HFFc6 (cell line): ENCODE measurements at places on chromosomes 1 and 21. TPM values are rescaled to one million over a fixed set of nuclear protein-coding genes. Genes with fewer than 3 reads are reported as not detected.
A peak's percentile ranks its signal among the peaks of the same experiment; 100 is the strongest.

Gene TMEM51
- total RNA-seq: 3.9 to 6.9 TPM (median 6.6 TPM) in 3 replicates

- DNase-seq: no peak
Measured at GRCh38 chr1:30611741-30612309, 111.6 kb downstream of the MATN1 start.

DNA sequence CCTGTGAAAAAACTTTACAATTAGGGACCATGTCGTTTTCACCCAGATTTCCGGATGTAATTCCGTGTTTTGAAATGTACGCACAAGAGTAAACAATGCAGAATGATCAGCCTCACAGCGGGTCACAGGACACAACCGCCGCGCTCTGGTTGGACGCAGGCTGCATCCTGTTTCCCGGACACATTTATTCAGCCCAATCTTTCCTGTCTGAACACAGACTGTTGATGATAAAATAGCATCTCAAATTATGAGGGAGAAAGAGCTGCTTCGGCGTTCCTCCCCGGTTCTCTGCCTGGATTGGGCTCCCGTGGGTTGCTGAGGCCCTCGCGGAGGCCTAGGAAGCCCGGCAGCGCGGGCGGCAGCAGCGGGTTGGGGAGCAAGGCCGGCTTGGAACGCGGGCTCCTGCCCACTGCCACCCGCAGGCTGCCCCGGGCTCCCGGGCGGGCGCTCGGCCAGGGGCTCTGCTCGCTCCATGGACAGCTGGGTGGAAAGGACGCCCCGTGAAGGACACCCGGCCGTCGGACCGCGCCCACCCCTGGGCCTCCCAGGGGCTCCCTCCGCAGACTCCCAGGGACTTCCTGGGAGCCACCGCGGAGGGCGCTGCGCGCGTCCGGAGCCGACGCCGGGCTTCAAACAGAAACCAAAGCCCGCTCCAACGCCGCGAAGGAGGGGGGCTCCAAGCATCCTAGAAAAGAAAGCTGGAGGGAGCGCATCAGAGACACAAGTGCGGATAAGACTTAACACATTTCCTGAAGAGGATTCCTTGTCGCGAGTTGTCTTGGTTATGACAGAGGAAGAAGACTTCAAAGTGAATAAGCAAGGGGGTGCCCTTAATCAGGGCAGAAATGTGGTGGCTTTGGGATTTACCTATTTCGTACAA is 122.3 kb downstream of the ESRRG start:
- DNase-seq: peak; percentile 57

Gene SH2D2A
- not detected in 3 replicates for total RNA-seq

GRCh38 chr1:64097859-64098258 is 105.6 kb upstream of the UBE2U start:
- no peak for DNase-seq

- DNase-seq: no peak
Measured at GRCh38 chr1:34865573-34865972, 6.0 kb upstream of the SMIM12 start.

DNA sequence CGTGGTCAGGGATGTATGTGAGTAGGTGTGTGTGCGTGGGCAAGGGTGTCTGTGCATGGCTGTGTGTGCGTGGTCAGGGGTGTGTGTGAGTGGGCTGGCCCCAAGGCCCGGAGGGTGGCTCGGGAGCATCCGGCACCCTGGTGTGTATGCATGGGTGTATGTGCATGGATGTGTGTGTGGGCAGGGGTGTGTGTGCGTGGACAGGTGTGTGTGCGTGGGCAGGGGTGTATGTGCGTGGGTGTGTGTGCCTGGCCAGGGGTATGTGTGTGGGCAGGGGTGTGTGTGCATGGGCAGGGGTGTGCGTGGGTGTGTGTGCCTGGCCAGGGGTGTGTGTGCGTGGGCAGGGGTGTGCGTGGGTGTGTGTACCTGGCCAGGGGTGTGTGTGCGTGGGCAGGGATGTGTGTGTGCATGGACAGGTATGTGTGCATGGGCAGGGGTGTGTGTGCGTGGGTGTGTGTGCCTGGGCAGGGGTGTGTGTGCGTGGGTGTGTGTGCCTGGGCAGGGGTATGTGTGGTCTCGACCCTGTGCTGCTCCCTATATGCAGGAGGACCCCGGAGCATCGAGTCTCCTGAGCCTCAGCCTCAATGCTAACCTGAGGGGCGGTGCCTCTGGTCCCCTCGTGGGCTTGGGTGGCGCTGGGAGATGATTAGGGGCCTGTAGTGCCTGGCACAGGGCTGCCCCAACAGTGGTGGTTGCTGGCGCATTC is 16.3 kb downstream of the ARHGEF16 start:
- no peak for DNase-seq

GRCh38 chr1:224238212-224238611 is 55.2 kb downstream of the DEGS1 start:
- DNase-seq: no peak

DNA sequence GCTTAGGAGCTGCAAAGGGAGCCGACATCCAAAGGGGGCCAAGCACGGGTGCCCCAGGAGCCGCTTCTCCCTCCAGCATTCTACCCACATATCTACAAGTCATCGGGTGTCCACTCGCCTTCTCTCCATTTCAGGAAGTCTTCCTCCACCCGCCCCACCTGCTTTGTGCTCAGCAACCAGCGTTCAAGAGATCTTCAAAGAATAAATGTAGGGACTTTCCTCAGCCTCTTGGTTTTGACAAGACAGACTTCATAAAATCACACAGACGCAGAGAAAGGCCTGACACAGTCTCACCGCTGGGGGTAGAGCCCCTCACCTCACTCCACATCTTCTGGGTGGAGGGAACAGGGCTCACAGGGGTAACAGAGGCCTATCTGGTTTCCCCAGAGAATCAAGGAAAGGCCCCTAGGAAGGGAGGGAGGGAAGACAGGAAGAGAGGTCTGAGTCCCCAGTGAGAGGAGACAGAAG is 49.5 kb downstream of the SSBP3 start:
- DNase-seq: no peak

DNA sequence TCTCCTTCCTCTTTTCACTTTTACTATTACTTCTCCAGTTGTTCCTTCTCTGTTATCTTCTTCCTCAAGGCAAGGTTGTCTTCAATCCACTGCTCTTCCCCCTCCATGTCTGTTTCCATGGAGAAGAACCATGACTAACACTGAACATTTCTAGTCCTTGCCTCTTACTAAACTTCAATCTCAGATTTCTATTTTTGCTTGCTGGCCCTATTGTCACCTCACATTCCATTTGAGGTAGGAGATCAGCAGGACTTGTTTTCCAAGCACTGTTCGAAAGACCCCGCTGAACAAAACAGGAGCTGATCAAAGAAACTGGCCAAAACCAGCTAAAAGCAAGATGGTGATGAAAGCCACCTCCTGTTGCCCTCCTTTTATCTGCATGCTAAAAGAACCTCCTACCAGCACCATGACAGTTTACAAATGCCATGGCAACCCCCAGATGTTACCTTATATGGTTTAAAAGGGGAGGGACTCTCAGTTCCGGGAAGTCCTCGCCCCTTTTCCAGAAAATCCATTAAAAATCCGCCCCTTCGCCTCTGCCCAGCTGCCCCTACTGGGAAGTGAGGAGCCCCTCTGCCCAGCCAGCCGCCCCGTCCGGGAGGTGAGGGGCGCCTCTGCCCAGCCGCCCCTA is 22.6 kb downstream of the GON4L start:
- DNase-seq: peak; percentile 49

Gene TEDDM1
- total RNA-seq: not detected in 2 replicates

Gene ITLN1
- not detected in 2 replicates for total RNA-seq

- DNase-seq: no peak
Measured at GRCh38 chr1:42359466-42359865, 21.1 kb upstream of the RIMKLA start.

- no peak for DNase-seq
Measured at GRCh38 chr1:207896547-207896946, 14.4 kb downstream of the CD34 start.

Gene STK40
- total RNA-seq: 26.5 to 28.4 TPM (median 26.7 TPM) in 3 replicates

Gene SLC44A3
- total RNA-seq: 0.53 to 0.98 TPM (median 0.62 TPM) in 3 replicates

- DNase-seq: no peak
Measured at GRCh38 chr1:175307160-175307559, 114.6 kb upstream of the KIAA0040 start.

GRCh38 chr1:197984289-197984688 is 67.1 kb downstream of the LHX9 start:
- peak; percentile 41 for DNase-seq

Gene TCP10L
- 0.14 TPM in 1 of 3 replicates, not detected in the others for total RNA-seq

Gene LEFTY2
- not detected in 3 replicates for total RNA-seq

GRCh38 chr1:1371746-1372711 is 3.0 kb downstream of the AURKAIP1 start:
- DNase-seq: no peak

Gene IGSF3
- total RNA-seq: 0.02 TPM in 1 of 3 replicates, not detected in the others

GRCh38 chr21:46418265-46418946 is 40.3 kb upstream of the DIP2A start:
- no peak for DNase-seq

DNA sequence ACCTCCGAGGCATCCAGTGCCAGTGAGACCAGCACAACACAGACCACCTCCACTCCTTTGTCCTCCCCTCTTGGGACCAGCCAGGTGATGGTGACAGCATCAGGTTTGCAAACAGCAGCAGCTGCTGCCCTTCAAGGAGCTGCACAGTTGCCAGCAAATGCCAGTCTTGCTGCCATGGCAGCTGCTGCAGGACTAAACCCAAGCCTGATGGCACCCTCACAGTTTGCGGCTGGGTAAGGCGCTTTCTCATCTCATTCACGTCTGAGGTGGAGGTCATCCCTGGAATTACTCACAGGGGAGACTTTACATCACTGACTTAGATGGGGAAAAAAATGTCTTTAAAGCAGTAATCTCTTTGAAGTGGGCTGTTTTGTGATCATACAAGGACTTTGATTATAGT is 106.3 kb downstream of the CD247 start:
- no peak for DNase-seq

Gene ASCL5
- not detected in 3 replicates for total RNA-seq

Gene RXFP4
- not detected in 3 replicates for total RNA-seq

- DNase-seq: no peak
Measured at GRCh38 chr1:89957107-89957506, 37.8 kb upstream of the ZNF326 start.

Gene GUCA2B
- total RNA-seq: not detected in 2 replicates

Gene CFAP74
- total RNA-seq: not detected in 3 replicates

Gene TRAF3IP3
- total RNA-seq: 0.63 TPM in 1 of 3 replicates, not detected in the others

Gene CDK18
- total RNA-seq: 0.32 to 1.6 TPM (median 0.33 TPM) in 3 replicates

Gene ZMYND12
- total RNA-seq: not detected in 3 replicates

GRCh38 chr1:160656737-160657136 is 9.9 kb upstream of the SLAMF1 start:
- no peak for DNase-seq

- DNase-seq: no peak
Measured at GRCh38 chr1:162908236-162908635, 47.3 kb upstream of the CCDC190 start.

DNA sequence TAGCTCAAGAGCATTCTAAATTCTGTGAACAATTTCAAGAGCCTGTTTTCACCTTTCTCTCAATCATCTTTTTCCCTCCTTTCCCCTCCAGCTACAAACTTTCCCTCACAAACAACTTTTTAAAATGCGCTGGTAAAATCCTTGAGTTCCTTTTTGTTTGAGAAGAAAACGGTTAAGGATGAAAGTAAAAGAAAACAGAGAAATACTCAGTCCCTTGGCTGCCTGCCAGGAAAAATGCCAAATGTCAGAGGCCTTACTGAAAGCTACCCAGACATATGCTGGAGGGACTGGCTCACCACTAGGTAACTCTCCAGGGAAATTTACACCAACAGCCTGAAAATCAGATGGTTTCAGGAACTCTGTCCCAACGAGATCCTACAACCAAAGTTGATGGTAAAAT is 11.0 kb upstream of the SERBP1 start:
- no peak for DNase-seq

DNA sequence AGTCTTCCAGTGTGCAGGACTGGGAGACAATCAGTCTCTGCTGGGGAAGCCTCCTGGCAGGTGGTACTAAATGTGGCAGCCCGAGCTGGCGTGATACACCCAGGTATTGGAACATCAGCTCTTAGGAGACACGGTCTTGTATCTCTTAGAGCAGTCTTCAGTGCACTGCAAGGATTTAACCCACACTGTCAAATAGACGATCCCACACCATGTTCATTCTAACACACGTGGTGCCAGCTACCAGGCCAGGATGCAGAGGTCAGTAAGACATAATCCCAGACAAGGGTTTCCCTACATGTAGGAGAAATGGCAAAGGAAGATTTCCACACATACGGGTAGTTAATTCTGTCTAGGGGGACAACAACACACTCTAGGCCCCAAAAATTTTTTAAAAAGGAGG is 8.7 kb downstream of the TRIM11 start:
- no peak for DNase-seq

DNA sequence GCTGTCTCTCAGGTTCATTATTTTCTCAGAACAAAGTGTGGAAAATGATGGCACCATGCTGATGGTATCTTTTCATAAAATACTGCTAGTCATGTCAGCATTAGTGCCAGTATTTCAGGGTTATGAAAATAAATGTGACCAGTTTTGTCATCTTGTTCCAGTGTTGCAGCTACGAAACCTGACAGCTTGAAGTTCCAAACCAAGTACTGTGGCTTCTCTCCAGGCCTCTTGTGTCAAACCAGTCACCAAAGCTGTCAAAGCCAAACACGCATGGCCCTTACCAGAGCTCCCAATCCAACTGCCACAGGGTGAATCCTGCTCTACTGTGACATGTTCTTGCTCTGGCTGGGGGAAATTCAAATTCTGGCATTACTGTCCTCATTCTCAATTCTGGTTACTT is 20.7 kb upstream of the EXO1 start:
- no peak for DNase-seq

DNA sequence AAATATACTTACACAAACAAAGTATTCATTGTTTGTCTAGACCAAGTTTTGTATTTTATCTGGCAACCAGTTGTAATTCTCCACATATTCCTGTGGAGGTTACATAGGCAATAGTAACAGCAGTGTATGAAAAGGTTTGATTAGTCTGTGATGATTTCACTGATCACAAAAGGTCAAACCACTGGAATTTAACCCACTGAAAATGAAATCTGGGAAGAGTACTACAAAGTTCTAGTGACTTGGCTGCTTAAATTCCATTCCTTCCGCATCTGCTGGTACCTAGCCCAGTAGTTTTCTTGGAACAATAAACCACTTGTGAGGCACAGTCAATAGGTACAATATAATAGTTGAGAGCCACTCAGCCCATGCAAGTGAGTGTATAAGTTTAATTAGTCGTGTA is 205.4 kb downstream of the NFIA start:
- DNase-seq: peak; percentile 70

GRCh38 chr1:226531360-226532093 is 17.0 kb upstream of the STUM start:
- no peak for DNase-seq

GRCh38 chr1:21567241-21568005 is 58.2 kb downstream of the ALPL start:
- DNase-seq: peak; percentile 63
